AG04450 (cell line): ENCODE measurements at places on chromosomes 13 and 19.
A peak's percentile ranks its signal among the peaks of the same experiment; 100 is the strongest.

DNA sequence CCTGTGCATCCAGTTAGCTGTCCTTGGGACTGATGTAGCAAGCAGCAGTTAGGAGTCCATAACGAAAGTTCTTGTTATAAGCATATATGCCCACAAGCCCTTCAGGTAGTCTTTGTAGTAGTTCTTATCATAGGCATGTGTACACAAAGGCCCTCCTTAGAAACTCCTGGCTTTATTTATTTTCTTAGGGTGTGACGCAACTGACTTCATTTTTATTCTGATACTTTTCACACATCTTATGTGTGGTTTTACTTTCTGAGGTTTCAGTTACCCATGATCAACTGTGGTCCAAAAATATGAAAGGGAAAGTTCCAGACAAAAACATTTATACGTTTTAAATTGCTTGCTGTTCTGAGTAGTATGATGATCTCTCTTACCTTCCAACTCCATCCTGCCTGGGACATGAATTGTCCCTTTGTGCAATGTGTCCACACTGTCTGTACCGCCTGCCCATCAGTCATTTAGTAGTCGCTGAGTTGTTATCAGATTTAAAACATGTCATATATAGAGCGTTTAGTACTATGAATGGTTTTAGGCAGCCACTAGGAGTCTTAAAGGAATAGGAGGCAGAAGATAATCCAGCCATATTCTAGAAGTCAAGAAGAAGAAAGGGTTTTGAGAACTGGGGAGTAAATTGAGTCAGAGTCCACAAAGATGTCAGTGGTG is 19.4 kb downstream of the GPC5 start:
- no peak for DNase-seq

- no peak for DNase-seq
Observed at GRCh38 chr13:93505104-93505952, 278.7 kb downstream of the GPC6 start.

- no peak for DNase-seq
Observed at GRCh38 chr13:52845766-52846566, 2.5 kb downstream of the PCDH8 start.

GRCh38 chr13:95559100-95559499 is 6.6 kb downstream of the CLDN10 start:
- DNase-seq = no peak

DNA sequence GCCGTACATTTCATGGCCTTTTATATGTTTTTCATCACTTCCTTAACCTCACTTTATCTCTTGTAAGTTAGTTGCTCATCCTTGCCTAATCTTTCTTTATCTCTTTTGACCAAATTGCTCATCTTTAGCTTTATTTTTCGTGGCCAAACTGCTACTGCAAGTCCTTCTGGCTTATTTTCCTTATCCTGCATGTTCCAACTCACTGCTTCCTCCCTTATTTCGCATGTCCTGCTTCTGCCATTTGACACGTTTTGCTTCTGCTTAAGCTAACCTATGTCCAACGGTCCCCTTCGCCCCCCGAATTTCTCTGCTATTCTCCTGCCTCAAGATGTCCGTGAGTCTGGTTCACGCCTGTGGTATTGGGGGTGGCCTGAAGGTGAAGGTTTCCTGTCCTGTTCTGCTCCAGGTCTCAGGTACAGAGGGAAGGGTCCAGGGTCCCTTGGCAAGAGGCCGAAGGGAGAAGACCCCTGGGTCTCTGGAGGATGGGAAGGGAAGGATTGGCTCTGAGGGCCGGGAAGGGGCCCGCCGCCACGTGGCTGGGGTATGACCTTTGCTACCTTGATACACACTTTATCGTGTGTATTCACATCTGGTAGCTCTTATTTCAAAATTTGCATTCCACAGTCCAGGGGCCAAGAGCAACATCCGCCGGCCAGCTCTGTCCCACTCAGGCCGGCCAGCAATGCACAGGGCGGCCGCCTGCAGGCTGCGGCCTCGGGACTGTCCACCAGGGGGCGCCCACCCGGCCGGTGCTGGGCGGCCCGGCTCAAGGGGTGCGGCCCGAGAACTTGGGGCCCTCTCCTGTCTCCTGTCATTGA is 2.9 kb upstream of the C19orf85 start:
- no peak for DNase-seq

DNA sequence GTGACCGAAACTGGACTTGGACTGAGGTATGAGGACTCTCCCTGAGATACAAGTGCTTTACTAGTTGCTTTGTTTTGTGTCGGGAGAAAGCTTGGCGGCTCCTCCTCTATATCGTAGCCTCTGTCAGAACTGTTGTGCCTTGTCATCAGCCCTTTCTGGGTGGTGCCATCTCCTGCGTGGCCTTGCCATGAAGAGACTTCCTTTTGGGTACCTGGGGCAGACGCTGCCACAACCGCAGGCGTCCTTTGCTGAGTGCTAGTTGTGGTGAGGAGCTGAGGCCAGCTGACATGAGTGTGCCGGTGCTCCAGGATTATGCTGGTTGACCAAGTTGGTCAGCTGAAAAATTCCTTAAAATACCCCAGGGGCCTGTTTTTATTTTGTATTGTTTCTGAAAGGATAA is 124.5 kb downstream of the AKAP11 start:
- no peak for DNase-seq

GRCh38 chr13:65825039-65825438 is 1405.1 kb downstream of the PCDH9 start:
- no peak for DNase-seq

- DNase-seq = no peak
Observed at GRCh38 chr19:15323496-15324235, 8.7 kb downstream of the BRD4 start.

GRCh38 chr19:33410915-33411401 is 37.4 kb downstream of the CEBPG start:
- no peak for DNase-seq

- no peak for DNase-seq
Observed at GRCh38 chr19:5692723-5693194, 2.7 kb downstream of the RPL36 start.

DNA sequence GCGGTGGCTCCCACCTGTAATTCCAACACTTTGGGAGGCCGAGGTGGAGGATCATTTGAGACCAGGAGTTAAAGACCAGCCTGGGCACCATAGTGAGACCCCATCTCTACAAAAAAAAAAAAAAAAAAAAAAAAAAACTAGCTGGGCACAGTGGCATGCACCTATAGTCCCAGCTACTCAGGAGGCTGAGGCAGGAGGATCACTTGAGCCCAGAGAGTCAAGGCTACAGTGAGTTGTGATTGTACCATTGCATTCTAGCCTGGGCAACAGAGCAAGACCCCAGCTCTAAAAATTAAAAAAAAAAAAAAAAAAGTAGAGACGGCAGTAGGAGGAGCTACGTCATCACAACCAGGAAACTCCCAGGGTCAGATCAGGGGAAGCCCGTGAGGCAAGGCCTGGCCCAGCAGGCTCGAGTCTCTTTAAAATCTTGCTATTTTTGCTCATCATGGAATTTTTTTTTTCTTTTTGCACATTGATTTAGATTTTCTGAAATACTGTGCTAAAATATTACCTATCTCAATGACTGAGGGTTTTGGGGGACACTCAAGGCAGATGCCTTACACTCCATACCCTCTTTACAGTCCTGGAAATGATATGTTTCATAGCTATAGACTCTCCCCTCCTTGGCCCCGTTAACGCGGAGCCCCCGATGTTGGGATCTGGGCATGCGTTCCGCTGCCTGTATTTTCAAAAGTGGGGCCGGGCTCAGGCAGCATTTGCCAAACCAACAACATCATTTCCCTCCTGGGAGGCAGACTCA is 44.4 kb upstream of the USE1 start:
- no peak for DNase-seq

DNA sequence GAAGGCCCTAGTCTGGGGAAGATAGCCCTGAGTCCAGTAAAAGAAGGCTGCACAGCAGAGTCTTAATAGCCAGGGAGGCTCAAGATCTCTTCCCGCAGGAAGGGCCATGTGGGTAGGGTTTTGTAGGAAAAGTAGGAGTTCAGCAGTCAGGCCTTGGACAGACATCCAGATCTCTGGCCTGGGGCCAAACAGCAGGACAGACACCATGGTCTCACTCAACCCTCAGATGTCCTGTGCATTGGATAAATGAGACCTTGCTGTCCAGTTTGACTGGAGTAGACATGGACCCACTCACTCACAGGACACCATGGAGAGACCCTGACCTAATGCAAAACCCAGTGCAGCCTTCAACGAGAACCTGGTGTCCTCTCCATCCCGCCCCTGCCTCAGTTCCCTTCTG is 3.9 kb downstream of the OCEL1 start:
- DNase-seq = no peak

GRCh38 chr19:10320602-10321416 is 5.0 kb upstream of the FDX2 start:
- no peak for DNase-seq

DNA sequence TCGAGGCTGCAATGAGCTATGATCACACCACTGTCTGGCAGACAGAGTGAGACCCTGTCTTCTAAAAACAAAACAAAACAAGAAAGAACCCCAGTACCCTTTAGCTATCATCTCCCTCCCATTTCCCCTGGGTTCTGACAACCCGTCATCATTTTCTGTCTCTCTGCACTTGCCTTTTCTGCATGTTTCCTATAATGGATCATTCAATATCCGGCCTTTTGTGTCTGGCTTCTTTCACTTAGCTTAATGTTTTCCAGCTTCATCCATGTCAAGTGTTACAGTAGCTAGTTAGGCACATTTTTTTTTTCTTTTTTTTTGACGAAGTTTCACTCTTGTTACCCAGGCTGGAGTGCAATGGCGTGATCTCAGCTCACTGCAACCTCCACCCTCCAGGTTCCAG is 16.5 kb downstream of the AP2S1 start:
- DNase-seq = no peak

DNA sequence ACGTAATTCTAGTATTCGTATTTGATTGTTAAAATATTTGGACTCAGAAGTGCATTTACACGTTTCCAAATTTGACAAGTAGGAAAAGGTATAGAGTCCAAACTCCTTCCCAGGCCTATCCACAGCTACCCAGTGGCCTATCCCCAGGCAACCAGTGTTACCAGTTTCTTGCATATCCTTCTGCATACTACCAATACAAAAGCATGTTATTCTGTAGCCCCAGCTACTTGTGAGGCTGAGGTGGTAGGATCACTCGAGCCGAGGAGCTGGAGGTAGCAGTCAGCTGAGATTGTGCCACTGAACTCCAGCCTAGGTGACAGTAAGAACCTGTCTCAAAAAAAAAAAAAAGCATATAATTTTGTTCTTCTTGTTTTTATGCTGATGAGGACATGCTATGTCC is 67.1 kb downstream of the LRCH1 start:
- no peak for DNase-seq

- no peak for DNase-seq
Observed at GRCh38 chr13:64510747-64511146, 2719.4 kb downstream of the PCDH9 start.

- DNase-seq = no peak
Observed at GRCh38 chr19:49677901-49678674, 1.0 kb downstream of the PRMT1 start.

DNA sequence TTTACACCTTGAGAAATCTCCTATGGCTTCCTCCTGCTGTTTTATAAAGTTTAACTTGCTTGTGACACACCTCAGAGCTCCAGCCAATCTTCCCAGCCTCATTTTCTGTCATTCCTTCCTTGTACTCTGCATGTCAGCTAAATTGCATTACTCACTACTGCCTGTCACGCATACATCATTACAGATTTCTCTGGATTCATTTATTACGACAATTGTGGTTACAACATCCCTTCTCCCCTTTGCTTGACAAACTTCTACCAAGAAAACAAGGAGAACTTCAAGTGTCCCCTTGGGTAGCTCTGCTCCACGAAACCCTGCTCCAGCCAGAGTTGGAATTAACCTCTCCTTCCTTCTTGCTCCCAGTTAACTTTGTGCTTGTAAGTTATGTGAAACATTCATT is 22.0 kb upstream of the GPR18 start:
- DNase-seq = no peak

GRCh38 chr13:37263871-37264270 is 158.4 kb upstream of the CSNK1A1L start:
- no peak for DNase-seq

GRCh38 chr19:19321141-19321577 is 530 bp downstream of the MAU2 start:
- DNase-seq = no peak

DNA sequence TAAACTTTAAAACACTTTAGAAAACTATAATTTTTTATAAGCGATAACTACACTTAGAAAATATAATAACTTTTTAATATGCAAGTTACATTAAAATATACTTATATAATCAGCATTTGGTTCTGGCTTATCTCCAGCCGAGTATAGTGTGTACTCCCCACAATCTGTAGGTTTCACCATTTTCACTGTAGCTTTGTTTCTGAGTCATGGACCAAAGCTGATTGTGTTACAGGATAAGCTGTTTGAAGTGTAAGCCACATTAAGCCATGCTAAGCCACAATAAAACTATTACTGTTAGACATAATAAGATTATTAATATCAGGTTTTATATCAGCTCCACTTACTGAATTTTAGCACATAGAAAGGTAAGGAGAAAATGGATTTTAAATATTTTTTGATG is 43.8 kb downstream of the CCDC122 start:
- DNase-seq = no peak

DNA sequence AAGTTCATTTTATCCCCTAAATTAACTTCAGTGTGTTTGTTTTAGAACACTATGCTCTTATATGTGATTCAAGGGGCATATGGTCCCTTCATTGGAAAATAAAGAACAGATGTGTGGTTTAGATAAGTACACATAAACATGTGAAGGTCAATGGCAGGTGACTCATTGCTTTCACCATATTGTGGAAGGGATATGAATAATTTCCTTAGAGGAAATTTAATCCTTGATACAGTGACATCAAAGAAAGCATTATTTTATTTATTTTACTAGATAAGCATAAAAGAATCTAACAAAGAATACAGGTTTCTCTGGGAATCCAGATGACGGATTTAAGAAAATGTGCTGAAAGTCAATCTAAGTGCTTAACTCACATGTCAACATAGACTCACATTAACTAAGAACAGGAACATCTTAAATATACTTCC is 373.5 kb downstream of the KCTD12 start:
- DNase-seq = peak; percentile 78

GRCh38 chr13:87244256-87244890 is 426.8 kb upstream of the SLITRK5 start:
- DNase-seq = no peak

DNA sequence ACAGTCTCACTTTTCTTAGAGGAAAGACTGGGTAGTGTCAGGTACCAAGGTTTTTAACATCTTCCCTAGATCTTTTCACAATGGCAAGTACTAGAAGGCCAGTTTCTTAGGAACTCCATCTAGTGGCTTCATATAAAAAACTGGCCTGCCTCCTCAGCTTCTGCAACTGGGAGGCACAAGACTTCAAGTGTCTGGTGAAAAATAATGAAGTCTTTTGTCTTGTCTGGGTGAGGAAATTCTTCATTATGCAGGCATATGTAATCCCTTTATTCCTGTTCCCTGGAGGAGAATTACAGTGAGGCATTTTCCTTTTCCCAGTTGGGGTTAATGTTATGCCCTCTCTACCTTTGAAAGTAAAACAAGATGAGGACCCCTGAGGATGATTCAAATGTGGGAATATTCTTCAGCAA is 300.5 kb downstream of the NALCN start:
- no peak for DNase-seq

DNA sequence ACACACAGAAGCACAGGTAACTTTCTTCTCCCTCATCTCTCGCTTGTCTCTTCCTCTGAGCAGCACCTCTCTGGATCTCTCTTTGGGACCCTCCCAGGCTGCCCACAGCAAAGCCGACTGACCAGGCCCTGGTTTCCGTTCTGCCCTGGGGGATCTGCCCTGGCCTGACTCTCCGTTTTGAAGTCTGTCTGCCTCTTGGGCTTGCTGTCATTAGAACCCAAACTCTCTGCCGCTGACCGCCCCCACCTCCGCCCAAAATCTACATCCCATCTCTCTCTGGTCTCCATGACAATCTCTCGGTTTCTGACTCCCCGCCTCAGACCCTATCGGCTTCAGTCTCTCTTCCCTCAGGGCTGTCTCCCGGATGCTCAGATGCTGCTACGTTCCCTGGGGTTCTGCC is 6.9 kb downstream of the KCNC3 start:
- no peak for DNase-seq
